ENCODE measurements at places on chromosomes 11 and 22. TPM values are rescaled to one million over a fixed set of nuclear protein-coding genes. Genes with fewer than 3 reads are reported as not detected.

The TMEM86A gene
- 2.3 TPM for total RNA-seq

- no peak for DNase-seq
These were observed 9.3 kb downstream of the PRCP start for GRCh38 chr11:82890936-82891335.

- no peak for DNase-seq
These were observed 3.1 kb upstream of the SH3BP1 start for GRCh38 chr22:37636186-37636948.

DNA sequence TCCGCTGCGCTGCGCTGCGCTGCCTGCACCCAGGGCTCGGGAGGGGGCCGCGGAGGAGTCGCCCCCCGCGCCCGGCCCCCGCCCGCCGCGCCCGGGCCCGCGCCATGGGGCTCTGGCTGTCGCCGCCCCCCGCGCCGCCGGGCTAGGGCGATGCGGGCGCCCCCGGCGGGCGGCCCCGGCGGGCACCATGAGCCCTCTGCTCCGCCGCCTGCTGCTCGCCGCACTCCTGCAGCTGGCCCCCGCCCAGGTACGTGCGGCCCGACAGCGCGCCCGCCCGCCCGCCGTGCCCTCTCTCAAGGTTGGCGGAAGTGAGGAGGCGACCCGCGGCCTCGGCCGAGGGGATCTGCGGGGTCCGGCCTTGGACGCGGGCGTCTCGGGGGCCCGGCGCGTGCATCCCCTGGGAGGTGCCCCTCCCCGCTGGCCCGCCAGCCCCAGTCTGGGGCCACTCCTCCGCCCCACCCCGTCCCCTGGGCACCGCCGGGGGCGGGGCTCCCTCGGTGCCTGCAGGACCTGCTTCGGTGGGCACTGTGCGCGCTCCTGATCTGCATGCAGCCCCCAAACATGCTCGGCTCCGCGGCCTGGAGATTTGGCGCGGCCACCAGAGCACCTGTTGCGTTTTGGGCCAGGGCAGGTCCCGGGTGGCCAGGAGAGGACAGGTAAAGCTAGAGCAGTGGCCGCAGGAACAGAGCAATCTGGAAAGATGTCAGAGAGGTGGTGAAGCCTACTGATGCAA, 429 bp downstream of the VEGFB start:
- no peak for DNase-seq

The PIM3 gene
- 43.4 TPM for total RNA-seq

The MRGPRF gene
- 4.0 TPM for total RNA-seq

GRCh38 chr22:36585841-36586240, 56.9 kb upstream of the EIF3D start:
- DNase-seq = peak; percentile 54

- DNase-seq = no peak
These were observed 331.4 kb upstream of the RAG2 start for GRCh38 chr11:36929401-36929800.

The WBP2NL gene
- 0.22 TPM for total RNA-seq

DNA sequence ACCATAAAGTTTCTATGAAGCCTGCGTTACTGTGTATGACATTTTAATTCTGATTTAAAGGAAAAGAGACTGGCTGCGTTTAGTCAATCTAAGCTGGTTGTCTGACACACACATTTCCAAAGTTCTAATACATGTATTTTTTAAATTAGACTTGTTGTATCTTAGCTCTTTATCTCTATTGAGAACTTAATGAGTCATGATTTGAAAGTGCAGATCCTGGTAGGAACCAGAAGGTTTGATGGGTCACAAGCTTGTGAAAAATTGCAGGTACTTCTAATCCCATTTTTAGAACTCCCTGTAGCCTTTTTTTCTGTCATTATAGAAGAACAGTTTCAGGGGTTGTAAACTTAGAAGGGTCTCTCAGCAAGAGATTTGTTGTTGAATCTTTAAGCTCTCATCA, 210.3 kb downstream of the DDX10 start:
- DNase-seq = no peak

- no peak for DNase-seq
These were observed 18.0 kb downstream of the DERL3 start for GRCh38 chr22:23820748-23821211.

GRCh38 chr11:68399916-68400315, 60.6 kb upstream of the PPP6R3 start:
- DNase-seq = no peak

- DNase-seq = no peak
These were observed 12.2 kb upstream of the VPS37C start for GRCh38 chr11:61173456-61173855.

The SLC43A3 gene
- total RNA-seq = 21.9 TPM

The DGCR6 gene
- total RNA-seq = 2.2 TPM

GRCh38 chr11:103637295-103637694, 399.1 kb upstream of the DDI1 start:
- no peak for DNase-seq

The PNPLA3 gene
- total RNA-seq = 17.5 TPM

GRCh38 chr11:47847892-47848699, at the start of gene NUP160:
TSS of gene NUP160 (minus strand) at chr11:47848350. CDS start at chr11:47848318, 32 bp downstream.
- DNase-seq = peak; percentile 86

GRCh38 chr22:31119026-31119717, 3.6 kb upstream of the INPP5J start:
- DNase-seq = no peak

DNA sequence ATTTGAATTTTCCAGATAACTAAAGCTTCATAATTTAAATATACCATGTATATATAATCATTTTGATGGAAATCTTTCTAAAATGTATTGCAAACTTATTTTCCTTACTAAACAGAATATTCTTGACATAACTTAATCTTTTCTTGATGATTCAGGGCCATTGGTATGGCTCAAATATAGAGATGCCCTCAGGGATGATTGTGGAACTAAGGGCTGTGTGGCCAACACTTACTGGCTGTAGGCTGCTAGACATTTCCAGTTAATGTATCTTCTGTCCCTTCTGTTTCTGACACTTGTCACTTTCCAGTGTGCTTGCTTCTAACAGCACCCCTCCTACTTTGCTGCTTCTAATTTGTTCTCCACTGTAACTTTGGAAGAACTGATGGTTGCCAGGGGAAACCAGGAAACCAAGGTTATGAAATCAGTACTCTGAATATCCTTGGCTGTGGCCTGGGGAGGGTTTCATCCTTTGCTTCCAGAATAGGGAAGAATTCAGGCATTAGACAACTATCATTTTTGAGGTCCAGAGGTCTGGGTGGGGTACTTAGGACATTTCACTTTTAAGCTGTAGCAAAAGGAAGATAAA, 697.2 kb downstream of the ETS1 start:
- DNase-seq = no peak

- no peak for DNase-seq
These were observed 67.0 kb downstream of the ETS1 start for GRCh38 chr11:128520206-128520887.

DNA sequence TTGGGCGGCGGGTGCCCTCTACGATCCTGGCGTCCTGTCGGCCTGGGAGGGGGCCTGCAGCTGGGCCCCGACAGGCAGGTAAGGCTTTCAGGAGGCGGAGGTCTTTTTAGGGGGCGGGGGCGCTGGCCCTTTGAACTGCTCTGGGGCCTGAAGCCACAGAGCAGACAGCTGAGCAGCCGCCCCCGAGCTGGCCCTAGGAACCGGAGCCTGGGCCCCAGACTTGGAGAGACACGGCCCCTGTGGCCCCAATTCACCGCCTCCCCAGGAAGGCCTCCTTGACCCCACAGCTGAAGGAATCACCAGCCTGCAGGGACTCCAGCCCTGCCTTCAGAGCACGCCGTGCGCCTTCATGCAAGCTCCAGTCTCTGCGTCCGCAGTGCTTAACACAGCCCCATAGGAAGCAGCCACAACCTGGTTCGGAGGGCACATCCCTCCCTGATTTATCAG, 618 bp upstream of the CERK start:
- DNase-seq = peak; percentile 50

- DNase-seq = no peak
These were observed 62.5 kb downstream of the USP35 start for GRCh38 chr11:78251083-78251775.

GRCh38 chr11:75813622-75814039, 1.4 kb upstream of the UVRAG start:
- DNase-seq = no peak

The SPI1 gene
- not detected for total RNA-seq

The CLDN5 gene
- 0.26 TPM for total RNA-seq

GRCh38 chr11:24572376-24572775, 75.5 kb downstream of the LUZP2 start:
- no peak for DNase-seq

DNA sequence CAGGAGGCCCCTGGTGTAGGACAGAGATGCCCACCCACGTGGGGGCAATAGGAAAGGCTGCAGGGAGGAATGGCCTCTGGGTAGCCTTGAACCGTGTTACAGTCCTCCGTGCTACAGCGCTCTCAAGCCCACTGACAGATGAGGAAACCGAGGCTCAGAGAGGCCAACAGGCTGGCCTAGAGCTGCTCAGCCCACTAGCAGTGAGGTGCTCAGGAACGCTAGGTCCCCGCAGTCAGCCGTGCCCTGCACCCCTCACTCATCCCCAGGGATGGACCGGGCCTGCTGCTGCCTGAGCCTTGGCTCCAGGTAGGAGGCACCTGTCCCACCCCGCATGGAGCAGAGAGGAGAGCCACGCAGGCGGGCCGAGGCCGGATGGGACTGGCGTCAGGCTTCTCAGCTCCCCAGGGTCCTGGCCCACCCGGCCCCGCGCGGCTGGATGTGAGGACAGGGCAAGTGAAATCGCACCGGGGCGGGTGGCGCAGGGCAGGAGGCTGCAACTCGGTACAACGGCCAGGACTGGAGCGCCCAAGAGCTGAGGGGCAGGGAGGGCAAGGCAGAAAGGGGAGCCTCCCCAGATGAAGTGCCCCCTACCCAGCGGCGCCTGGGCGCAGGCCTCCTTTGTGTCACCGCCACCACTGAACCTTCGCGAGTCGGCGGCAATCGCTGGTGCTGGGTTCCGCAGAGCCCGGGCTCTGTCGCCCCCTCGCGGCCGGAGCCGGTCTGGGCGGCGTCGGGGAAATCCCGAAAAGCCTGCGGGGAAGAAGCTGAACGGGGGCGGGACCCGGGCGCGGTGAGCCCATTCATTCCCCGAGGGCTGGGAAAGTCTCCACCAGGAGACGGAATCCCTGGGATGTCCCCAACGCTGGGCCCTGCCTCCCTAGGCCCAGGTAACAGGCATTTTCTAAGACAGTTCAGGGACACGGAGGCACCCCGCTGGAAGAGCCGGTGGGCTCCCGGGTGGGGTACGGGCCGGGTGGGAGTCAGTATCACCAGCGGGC, 8.4 kb upstream of the SLC2A11 start:
- peak; percentile 95 for DNase-seq

The TPP1 gene
- 37.2 TPM for total RNA-seq

The HOATZ gene
- not detected for total RNA-seq

DNA sequence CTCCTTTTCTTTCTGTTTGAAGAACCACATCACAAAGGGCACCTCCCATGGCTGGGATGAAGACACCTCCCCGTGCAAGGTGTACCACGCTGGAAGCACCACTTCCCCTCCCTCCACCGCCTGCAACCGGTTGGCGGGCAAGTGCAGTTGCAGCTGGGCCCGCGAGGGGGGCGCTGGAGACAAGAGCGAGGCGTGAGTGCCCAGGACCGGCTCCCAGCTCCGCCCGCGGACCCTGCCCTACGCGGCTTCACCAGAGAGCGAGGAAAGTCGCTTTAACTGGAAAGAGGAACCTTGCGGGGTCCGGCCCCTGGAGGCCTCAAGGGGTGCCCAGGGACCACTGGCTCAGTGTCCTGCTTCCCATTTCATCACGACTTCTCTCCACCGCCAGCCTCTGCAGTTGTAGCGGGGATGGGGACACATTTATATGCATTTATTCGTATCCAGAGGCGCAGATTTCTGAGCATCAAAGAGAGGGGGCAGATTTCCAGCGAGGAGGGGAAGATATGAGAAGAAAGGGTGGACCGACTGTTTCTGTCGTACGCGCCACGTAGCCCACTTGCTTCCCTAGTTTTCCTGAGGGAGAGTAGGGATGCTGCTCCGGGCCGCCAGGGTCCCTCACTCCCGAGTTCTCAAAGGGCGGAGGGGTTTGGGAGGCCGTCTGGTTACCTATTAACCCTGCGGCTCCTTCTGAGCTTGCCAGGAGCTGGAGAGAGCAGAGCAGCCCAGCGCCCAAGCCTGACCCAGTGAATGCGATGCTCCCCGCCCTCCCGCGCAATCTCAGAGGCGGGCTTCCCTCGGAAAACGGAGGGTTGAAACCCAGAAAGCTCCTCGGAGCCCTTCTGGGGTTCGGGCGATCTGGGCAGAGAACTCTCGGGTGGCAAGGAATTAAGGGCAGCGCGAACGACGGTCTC, 3.5 kb downstream of the ESAM start:
- DNase-seq = peak; percentile 96
